ENCODE measurements at places on chromosomes 1 and 21.
A peak's percentile ranks its signal among the peaks of the same experiment; 100 is the strongest.

- no peak for DNase-seq
Measured at GRCh38 chr1:7987528-7987927, 26.0 kb downstream of the PARK7 start.

GRCh38 chr1:93349231-93350135 lies 3.8 kb downstream of the DR1 start:
- no peak for DNase-seq

- peak; percentile 80 for DNase-seq
Measured at GRCh38 chr1:7953850-7954609, 7.5 kb upstream of the PARK7 start.

DNA sequence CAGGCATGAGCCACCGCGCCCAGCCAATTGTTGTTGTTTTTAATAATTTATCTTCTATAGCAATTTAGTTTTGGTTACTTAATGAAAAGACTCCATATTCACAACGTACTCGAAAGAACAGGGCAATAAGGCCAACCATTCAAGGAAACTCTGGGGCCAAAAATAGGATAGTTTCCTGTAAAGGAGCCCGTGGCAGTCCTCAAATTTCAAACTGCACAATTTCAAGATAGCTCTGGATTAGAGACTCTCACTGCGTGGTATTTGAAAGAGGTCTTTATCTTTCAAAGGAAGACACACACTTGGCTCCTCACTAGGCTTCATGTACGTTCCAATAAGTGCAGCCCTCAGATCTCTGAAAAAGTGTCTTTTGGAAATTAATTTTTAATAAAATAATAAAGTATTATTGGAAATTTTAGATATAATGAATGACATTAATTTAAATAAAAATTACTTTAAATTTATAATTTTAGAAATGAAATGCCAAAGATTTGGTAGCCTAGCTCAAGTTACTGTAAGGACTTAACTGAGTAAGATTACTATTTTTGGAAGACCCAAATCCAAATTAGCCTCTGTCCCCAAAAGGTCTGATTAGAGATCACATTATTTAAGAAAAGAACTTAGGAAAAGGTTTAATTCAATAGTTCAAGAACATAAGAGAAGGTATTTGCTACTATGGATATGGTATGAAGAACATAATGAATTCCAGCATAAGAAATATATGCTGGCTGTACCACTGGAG lies 22.7 kb upstream of the DONSON start:
- DNase-seq, result no peak

- DNase-seq, result no peak
Measured at GRCh38 chr1:103371234-103371633, 154.3 kb upstream of the RNPC3 start.

DNA sequence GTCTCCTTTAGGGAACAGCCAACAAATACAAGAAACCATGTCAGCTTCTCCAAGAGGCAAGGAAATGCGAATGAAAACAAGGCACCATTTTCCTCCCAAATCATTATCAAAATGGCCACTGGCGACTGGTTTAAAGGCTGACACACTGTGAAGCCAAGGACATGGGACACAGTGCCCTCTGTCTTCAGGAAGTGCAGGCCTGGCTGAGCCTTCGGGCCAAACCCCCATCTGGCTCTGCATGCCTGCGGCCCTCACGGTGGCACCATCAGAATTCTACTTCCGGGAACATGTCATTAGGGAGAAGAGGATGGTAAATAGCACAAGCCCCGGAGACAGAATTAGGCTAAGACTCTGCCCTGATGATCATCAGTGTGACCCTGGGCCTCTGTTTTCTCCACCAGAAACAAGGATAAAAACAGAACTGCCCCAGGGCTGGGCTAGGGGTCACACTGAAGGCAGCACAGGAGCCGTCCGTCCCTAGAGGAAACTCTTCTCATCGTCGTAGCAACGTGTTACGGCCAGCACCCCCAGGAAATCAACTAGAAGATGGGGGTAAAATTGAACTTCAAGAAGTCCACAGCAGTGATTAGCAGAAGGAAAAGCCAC lies 103.5 kb downstream of the NPHP4 start:
- no peak for DNase-seq

DNA sequence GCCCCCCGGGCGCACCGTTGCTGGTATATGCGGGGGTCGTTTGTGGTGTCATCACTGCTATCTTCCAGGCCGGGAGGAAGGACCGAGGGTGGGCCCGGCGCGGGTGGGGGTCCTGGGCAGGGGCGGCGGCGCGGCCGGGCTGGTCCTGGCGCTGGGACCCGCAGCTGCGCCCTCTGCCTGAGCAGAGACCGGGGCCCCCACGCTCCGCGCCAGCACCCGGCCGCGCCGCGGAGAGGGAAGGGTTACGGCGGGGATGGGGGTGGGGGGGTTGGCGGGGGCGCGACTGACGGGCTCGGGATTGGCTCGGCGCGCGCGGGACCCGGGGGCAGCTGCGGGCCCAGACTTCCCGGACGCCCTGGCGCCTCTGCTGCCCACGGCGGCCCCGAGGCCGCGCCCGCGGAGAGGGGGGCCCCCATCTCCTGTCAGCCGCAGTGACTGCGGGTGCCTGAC lies 13.8 kb upstream of the SAMD11 start:
- DNase-seq, result no peak

- no peak for DNase-seq
Measured at GRCh38 chr1:3731583-3732433, 20.4 kb upstream of the CCDC27 start.

- no peak for DNase-seq
Measured at GRCh38 chr21:44765231-44766013, 36.2 kb downstream of the UBE2G2 start.

DNA sequence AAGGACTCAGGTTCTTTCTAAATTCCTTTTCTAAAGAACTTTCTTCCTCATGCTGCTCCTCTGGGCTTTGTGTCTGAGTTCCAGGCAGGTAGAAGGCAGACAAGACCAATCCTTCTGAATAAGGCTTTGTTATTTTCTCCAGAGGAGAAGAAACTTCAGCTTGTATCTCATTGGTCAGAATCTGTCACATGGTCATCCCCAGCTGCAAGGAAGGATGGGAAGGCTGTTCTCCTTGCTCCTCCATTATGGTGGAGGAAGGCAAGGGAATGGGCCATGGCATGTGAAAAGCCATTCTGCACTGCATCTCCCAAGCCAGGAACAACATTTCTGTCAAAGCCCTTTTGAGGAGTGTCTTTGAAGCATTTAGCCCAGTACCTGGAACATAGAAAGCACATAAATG lies 50.6 kb upstream of the NTPCR start:
- DNase-seq, result no peak

DNA sequence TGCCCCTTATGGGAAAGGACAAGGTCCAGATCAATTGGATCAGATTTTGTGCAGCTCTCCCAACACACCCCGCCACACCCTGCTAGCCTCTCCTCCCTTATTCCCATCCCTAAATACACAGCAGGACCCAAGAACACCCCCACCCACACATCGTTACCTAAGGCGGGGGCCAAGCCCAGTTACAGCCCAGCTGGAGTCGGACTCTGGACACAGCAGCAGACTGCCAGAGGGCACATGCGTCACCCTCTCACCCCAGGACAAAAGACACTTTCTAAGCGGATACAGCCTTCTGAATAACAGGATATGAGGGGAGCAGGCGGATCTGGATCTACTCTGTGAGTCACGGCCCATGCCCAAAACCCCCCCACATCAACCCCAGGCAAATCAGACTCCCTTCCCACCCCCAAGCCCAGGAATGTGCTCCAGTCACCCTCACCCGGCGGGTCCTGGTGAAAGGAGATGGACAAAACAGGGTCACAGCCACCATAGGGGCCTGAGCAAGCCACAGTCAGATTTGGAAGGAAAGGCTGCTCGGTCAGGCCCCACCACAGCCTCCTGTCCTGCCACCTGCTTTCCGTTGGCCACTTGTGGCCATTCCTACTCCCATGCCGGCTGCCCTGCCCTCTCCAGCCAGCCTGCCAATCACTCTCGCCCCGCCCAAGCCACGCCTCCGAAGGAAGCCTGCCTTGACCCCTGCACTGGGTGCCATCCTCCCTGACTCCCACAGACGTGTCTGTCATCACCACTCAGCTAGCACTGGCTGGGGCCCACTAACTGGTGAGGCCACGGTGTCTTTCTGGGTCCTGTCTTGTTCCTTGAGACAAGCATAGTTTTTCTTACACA lies 4.0 kb downstream of the S100A16 start:
- DNase-seq, result no peak

DNA sequence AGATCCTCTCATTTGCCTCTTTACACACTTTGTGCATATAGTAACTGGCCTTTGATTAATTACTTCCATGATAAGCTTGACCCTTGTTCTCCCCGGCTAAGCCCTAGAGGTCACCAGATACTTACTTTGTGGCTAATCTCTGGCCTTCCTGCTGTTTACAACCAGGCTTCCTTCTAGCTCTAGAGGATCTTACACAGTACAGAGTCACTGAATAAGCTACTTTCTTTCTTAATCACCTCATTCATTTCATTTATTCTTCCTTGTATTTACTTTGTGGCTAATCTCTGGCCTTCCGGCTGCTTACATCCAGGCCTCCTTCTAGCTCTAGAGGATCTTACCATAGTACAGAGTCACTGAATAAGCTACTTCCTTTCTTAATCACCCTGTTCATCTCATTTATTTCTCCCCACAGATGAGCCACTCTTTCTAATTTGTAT lies 144.3 kb upstream of the C1orf21 start:
- no peak for DNase-seq

DNA sequence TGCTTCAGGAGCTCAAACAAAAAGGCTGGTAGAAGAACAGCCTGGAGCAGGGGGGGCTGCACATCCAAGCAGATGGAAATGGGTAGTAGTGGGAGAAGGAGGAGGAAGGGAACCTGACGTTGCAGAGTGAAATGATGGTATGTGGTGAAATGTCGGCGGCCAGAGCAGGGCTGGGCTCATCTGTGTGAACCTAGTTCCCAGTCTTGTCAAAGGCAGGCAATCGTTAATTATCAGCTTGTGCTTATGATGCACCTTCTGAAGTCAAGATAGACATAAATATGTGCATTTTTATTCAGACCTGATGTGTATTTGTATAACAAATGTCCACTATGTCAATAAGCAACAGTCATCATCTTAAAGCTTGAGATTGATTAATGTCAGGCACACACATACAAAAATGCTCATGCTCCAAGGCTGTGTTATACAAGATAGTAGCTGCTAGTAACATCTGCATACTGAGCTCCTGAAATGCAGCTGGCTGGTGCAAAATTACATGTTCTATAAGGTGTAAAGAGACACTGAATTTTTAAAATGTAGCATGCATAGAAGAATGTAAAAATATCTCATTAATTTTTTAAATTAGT lies 10.6 kb upstream of the ATP6V1G3 start:
- DNase-seq, result no peak

DNA sequence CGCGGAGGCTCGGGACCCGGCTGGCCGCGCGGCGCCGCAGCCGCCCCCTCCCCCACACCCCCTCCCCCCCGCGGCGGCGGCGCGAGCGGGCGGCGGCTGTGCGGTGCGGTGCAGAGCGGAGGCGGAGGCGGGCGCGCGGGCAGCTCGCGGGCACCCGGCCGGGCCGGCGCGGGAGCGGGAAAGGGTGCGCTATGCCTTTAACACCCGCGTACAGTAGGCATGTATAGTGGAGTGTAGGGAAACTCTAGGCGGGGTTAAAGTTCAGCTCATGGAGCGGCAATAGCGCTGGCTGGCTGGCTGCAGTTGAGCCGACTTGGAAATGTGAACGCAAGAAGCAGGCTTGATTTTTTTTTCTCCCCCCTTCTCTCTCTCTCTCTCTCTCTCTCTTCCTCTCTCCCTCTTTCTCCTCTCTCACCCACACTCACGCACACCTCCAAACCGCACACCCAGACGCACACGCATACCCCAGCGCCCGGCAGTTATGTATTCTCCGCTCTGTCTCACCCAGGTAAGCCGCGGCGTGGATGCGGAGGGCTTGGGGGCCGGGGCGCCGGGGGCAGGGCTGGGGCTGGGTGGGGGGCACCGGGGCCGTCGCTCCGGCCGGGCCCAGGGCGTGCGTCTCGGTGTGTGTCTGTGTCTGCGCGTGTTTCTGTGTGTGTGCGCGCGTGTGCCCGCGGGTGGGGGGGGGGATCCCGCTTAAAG lies at the start of gene NFIA:
TSS of gene NFIA (plus strand) at position 251 of the 702 bp plus-strand sequence.
- no peak for DNase-seq

- no peak for DNase-seq
Measured at GRCh38 chr1:151841141-151841540, 1.5 kb upstream of the C2CD4D start.

GRCh38 chr1:214352838-214353237 lies 71.9 kb downstream of the SMYD2 start:
- DNase-seq, result no peak

DNA sequence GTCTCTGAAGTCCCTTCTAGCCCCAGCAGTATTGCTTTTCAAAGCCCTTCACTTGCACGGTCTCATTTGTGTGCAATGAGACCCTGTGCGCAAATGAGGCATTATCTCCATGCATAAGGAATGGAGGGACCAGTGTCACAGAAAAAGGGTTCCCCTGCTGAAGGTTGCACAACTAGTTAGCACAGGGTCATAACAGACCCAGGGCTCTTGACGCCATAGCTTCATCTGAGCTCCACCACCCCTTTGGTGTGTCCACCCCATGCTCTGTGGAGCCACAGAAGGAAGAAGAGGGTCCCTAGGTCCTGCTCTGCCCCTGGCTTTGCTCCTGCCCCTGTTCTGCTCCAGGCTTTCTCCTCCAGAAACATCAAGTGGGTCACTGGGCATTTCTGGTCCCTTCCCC lies 12.6 kb downstream of the SH2D2A start:
- no peak for DNase-seq

- no peak for DNase-seq
Measured at GRCh38 chr1:6962478-6962995, 177.3 kb downstream of the CAMTA1 start.

DNA sequence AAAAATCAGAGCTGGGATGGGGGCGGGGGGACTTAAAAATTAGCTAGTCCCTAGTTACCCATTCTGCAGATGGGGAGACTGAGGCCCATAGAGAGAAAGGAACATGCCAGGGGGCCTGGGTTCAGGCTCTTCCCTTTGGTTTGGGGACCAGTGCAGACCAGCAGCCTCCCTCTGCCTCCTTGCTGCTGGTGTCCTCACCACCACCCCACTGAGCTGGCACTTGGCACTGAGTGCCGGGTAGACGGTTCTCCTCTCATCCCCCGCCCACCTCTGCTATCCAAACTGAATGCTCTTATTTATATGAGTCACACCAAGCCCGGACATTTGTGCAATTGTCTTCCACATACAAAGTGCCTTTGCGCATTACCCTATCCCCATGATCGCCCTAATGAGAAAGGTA lies 39.2 kb downstream of the CAMK2N1 start:
- no peak for DNase-seq

- no peak for DNase-seq
Measured at GRCh38 chr1:200899451-200899915, 4.8 kb downstream of the INAVA start.

GRCh38 chr1:7942214-7942921 lies 1.7 kb upstream of the TNFRSF9 start:
- peak; percentile 17 for DNase-seq

DNA sequence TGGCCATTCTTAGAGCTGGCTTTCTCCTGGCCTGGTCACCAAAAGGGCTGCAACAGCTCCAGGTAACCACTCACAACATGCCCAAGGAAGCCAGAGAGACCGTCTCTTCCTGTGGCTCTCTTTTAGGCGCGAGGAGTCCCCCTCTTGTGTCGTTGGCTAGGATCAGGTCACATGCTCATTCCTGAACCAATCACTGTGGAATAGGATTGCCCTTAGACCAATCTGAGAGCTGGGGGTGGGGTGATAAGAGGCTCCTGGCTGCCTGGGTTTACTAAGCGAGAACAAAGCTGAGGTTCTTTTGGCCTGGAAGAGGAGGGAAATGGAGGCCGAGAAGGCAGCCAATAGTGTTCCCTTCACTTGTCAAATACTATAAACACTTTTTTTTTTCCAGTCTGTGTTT lies 452.1 kb upstream of the PROX1 start:
- DNase-seq, result no peak

GRCh38 chr1:30195424-30196134 lies 527.8 kb downstream of the MATN1 start:
- DNase-seq, result no peak

Measured in KG1 (cell line).